ENCODE measurements at places on chromosomes 4 and X.
A peak's percentile ranks its signal among the peaks of the same experiment; 100 is the strongest.

GRCh38 chr4:72430988-72431387, 138.0 kb downstream of the ADAMTS3 start:
- DNase-seq: no peak

GRCh38 chr4:153207567-153207966, 3.3 kb downstream of the TRIM2 start:
- DNase-seq: peak; percentile 57

DNA sequence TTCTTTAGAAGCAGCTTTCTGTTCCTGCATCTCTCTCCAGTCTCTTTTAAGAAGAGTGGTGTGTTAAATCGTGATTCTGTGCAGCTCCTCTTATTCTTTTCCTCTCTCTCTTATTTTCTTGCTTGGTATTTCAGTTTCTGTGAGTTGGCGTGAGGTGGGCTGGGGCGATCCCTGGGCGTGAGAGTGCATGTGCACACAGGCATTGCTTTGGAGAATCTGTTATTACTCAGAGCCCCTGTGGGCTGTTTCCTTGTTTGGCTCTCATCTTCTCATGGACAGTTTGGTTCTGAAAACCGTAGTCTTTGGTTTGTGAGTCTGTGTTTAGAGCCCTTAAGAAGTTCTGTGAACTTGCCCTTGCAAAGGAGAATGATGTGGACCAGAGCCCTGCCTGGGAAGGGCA, 97.2 kb upstream of the CLNK start:
- DNase-seq: no peak

- peak; percentile 14 for DNase-seq
These were observed 29.0 kb upstream of the MSANTD1 start for GRCh38 chr4:3219761-3220475.

- no peak for DNase-seq
These were observed 90.2 kb upstream of the SOD3 start for GRCh38 chr4:24705016-24705753.

GRCh38 chr4:156144961-156145360, 191.3 kb upstream of the CTSO start:
- DNase-seq: no peak

DNA sequence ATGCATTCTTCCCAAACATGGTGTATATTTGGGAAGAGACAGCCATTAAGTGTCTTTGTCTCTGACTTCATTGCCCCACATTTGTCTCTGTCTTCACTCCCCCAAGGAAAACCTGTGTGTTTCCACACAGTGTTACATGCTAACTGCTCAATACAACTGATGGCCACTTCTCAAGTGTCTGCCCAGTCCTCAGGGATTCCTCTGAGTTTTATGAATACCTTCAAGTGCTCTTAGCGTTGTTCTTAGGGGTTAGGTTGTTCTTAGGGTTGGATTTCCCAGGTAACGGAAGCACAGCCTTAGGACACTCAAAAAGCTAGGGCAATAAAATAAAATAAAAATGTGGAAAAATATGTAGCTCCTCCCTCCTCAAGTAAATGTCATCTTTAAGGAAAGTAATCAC, 64.7 kb upstream of the PLAC8 start:
- DNase-seq: no peak

DNA sequence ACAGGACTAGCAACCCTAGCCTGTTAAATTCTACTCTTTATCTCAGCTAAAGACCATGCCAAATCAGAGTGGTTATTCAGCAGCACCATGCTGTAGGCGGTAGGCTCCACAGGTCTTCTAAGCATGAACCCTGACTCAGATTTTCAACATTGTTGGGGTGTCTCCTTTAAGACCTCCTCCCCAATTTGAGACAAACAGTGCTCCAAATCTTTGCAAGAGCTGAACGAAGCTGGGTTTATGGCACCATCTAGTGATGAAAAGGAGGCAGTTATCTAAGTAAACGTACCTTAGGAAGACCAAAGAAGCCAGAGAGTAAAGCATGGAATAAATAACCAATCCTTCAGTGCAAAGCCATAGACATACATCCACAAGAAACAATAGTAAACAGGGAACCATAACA, 334.5 kb upstream of the SLC7A11 start:
- peak; percentile 46 for DNase-seq

DNA sequence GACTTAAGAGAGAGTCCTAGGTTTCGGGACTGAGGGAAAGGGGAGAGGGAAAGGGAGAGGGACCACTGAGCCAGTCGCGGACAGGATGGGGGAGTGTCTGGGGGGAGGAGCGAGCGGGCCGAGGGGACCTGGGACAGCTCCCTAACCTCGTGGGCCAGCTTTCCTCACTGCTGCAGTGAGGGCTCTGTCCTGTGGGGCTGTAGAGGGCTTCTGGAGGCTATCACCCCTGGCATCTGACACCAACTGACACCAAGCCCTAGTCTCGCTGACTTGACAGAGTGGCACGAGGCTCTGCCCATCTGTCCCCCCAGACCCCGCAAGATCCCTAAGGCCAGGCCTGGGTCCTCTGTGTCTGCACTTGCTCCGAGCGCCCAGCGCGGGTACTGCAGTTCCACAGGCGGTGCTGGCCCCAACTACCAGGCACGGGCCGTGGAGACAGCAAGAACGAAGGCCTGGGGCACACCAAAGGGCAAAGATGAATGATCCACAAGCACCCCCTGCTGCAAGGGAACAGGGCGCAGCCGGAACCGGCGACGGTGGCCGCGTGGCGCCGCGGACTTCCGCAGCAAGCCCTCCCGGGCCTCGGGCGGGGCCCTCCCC, 465 bp downstream of the HAUS7 start:
- DNase-seq: peak; percentile 33

GRCh38 chr4:68447201-68447600, at the start of gene TMPRSS11E:
Gene TMPRSS11E, plus strand, starts transcription at chr4:68447463. Its CDS starts 50 bp downstream, at chr4:68447513.
- DNase-seq: peak; percentile 50

DNA sequence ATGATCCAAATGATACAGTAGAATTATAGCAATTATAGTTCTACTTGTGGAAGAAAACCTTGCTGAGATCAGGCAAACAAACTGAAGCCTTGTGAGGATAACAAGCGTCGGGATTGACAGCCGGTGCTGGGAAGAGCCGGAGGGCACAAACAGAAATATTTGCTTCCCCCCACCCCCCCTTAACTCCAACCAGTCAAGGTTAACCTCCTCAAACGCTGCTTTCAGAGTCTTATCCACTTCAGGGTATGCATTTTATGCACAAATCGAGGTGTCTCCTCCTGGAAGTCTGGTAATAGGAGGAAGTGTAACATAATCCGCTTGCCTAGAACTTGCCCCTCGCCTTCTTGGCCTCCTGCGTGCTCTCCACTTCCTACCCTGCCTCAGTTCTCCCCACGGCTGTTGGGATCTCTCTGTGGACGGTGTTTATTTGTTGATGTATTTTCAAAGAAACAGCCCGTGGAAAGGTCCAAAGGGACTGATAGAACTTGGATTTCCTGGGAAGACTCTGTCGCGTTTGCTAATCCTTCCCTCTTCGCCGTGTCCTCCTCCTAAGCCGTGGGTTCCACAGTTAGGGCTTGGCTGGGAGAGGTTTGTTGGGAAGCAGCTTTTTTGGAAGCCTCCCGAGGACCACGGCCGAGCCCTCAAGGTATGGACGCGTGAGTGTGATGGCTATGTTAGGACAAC, 4.1 kb upstream of the ARX start:
- DNase-seq: no peak

- no peak for DNase-seq
These were observed 83.7 kb downstream of the MGST2 start for GRCh38 chr4:139749338-139749737.

GRCh38 chr4:6772223-6772928, 10.2 kb upstream of the KIAA0232 start:
- peak; percentile 25 for DNase-seq

- peak; percentile 25 for DNase-seq
These were observed 1960.1 kb upstream of the ADGRL3 start for GRCh38 chr4:59240011-59240410.

DNA sequence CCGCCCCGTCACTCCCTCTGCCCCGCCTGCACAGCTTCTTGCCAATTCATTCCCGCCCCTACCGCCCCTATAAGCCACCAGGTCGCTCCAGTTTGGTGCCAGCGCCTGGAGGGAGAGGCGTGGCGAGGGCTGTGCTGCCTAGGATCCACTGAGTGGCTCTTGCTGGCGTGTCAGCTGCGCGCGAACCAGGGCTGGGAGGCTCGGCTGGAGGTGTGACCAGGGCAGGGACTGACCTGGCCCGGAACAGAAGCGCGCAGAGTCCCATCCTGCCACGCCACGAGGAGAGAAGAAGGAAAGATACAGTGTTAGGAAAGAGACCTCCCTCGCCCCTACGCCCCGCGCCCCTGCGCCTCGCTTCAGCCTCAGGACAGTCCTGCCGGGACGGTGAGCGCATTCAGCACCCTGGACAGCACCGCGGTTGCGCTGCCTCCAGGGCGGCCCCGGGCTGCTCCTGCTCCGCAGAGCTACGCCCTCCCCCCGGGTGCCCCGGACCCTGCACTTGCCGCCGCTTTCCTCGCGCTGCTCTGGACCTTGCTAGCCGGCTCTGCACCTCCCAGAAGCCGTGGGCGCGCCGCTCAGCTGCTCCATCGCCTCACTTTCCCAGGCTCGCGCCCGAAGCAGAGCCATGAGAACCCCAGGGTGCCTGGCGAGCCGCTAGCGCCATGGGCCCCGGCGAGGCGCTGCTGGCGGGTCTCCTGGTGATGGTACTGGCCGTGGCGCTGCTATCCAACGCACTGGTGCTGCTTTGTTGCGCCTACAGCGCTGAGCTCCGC, at the start of gene GPR78:
TSS of gene GPR78 (plus strand) at position 72 of the 773 bp plus-strand sequence. CDS start at position 663, 591 bp downstream.
- DNase-seq: peak; percentile 51

DNA sequence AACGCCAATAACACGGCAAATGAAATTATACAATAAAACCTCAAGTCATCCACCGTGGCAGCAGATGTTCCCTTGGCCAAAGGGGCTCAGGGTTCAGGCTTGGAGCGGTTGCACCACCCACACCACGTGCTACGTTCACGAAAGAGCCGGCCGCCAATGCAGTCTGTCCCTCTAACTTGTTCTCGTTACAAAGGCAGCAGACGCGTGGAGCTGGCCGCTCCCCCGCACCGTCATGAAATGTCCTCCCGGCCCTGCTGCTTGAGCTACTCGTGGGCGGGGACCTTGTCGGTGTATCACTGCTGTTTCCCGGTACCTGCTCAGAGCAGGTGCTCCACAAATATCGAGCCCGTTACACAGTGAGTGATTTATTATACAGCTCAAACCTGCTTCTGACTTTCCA, 36.4 kb upstream of the MAN2B2 start:
- no peak for DNase-seq

DNA sequence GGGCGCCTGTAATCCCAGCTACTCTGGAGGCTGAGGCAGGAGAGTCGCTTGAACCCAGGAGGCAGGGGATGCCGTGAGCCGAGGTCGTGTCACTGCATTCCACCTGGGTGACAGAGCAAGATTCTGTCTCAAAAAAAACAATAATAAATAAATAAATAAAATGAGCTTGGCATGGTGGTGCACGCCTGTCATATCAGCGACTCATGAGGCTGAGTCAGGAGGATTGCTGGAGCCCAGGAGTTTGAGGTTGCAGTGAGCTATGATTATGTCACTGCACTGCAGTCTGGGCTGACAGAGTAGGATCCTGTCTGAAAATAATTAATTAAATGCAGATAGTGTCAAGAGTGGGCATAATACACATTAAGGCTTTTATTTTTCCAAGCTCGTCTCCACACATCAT, 77.5 kb downstream of the DHRSX start:
- DNase-seq: peak; percentile 92

DNA sequence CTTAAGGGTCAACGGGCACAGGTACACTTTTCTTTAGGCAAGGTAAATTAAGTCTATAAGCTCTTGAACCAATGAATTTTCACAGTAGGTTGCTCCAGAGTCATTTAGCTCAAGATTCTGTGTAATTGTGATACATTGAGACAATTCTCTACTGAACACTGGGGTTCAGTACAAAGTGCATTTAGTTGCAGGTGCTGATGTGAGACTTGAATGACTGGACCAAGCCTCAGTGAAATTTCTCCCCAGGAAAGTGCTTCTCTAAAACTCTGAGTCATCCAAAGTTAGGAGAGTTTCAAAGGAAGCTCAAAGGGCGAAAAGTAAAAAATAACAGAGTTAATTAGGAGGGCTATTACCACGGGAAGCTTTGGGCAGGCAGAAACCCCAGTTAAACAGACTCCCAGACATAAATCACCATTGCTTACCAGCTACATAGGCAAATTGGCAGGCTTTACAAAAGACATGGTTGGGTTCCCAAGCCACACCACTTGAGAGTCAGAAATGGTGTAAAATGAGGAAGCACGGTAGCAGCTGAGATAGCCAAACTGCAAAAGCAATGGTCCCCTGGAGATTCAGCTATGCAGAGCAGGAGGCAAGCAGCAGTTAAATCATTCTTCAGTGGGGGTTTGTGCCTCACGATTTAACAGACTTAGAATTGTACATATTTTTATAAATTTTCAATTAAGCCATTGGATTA, 202.6 kb downstream of the PCDH19 start:
- DNase-seq: peak; percentile 2

- peak; percentile 57 for DNase-seq
These were observed 867 bp downstream of the TIFA start for GRCh38 chr4:112284662-112285411.

GRCh38 chr4:107060388-107060787, 24.3 kb upstream of the DKK2 start:
- DNase-seq: no peak

DNA sequence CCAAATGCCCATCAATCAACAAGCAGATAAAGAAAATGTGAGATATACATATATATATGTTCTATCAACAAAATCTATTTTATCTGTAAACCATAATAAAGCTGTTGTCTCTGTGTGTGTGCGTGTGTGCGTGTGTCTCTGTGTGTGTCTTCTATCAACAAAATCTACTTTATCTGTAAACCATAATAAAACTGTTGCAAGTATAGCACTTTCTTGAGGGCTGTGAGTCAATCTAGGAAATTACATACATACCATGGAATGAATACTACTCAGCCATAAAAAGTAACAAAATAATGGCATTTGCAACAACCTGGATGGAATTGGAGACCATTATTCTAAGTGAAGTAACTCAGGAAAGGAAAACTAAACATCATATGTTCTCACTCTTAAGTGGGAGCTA, 12.5 kb upstream of the PLK4 start:
- no peak for DNase-seq

All from kidney tubule cell (primary cell).